ENCODE measurements at places on chromosomes 3 and 15.

DNA sequence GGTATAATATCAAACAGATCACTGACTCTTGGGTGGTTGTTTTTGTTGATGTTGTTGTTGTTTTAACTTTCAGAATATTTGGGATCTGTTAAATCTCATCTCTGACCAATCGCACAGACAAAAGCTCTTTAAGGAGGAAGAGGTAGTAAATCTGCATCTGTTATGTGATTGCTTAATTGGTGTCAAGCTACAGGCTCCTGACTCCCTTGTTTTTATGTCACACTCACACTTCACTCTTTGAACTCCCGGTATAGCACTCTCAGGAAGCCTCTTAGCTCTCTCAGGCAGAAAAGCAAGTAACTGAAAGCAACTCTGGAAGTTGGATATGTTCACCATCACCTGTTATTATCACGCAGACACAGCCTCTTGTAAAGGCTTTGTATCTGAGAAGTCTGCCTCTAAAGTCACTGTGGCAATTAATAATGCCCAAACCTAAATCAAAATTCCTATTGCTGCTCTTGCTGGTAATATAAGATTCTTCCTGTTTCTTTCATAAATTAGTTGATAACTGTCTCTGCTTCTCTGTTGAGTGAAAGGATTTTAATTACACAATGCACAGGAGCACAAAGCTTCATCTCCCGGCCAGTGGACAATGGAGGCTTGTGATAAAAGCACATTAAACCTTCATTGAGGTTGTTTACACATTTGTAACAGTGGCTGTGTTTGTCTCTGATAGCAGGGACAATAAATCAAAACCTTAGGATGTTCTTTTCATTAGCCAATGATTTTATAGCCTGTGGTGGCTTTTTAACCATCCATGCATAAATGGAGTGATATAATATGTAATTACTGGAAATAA lies 576.7 kb downstream of the MFSD1 start:
- no peak for DNase-seq

- no peak for DNase-seq
Observed at GRCh38 chr3:28569357-28569756, 220.7 kb upstream of the AZI2 start.

DNA sequence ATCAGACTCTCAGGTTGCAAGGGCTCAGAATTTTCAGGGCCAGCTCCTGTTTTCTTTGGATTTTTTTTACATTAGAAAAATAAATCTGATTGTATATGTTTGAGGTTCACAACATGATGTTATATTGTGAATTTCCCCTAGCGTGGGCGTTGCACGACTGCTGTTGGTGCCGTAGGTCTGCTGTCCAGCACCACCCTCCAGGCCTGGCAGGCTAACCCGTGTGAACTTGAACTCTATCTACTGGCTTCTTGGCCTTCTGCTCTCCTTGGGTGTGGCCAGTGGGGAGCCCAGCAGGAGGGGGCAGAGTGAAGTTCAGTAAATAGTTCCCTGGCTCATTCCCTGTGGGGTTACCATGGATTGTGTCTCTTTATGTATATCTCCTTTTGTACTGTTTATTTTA lies 80.5 kb upstream of the RORA start:
- DNase-seq: no peak

DNA sequence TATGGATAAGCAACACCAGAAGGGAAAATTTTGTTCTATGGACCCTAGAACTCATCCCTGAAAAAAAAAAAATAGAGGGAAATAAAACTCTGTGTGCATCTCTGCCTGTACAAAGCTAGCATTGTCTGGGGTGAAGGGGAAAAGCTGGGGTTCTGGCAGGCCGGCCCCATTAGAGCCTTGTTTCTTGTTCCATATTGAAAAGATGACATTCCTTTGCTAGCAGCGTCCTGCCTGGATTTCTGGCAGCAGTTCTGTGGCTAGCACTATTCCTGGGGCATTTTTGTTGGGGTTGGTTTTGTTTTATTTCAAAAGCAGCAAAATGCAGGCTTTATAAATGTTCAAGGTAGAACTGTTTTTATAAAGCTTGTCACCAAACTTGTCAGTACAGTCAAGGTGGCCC lies 45.2 kb downstream of the RARB start:
- DNase-seq: no peak

- peak; percentile 72 for DNase-seq
Observed at GRCh38 chr3:196207159-196207832, 3.9 kb downstream of the ZDHHC19 start.

DNA sequence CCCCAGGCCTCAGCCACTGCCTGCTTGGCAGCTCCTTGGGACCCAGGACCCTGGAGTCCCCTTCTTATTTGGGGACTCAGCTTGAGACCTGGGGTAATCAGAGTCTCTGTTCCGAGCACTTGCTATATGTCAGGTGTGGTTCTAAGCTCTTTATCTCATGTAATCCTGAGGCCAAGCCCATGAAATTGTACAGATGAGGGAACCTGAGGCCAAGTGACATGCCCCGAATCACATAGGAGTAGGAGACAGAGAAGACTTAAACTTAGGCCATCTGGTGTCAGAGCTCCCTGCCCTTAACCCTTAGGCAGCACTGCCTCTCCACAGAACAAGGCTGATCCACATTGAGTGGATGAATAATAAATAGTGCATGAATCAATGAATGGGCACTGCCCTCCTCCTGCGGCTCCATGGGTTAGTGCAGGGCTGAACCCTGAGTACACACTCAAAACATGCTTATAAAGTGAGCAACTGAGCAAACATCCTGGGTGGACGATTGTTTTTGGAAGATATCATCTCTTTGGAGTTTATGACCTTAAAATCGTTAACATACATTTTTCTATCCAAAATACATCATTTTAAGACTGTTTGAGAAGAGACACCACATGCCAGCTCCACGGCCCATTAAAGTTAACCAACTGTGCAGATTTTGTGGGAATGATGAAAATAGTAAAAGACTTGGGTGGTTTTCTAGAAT lies 33.2 kb upstream of the IQSEC1 start:
- no peak for DNase-seq

- DNase-seq: no peak
Observed at GRCh38 chr3:157406394-157406793, 30.3 kb upstream of the PTX3 start.

GRCh38 chr15:60964527-60964926 lies 264.6 kb downstream of the RORA start:
- no peak for DNase-seq

DNA sequence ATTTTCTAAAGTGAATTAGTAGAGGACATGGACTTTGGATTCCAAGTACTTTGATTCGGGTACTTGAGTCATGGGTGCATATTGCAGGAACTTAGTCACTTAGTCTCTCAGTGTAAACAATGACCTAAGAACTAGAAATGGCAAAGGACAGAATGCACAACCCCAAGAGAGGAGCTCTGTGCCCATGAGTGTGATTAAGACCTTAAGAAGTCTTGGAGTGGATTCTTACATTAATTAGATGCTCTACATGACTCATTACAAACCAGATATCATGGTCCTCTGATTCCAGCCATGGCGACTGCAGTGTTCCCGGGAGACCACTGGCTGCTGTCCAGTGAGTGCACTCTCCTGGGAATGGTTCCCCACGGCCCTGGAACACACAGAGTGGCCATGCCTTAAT lies 251.5 kb downstream of the GABRG3 start:
- no peak for DNase-seq

- no peak for DNase-seq
Observed at GRCh38 chr15:34362047-34362773, 4.8 kb downstream of the LPCAT4 start.

DNA sequence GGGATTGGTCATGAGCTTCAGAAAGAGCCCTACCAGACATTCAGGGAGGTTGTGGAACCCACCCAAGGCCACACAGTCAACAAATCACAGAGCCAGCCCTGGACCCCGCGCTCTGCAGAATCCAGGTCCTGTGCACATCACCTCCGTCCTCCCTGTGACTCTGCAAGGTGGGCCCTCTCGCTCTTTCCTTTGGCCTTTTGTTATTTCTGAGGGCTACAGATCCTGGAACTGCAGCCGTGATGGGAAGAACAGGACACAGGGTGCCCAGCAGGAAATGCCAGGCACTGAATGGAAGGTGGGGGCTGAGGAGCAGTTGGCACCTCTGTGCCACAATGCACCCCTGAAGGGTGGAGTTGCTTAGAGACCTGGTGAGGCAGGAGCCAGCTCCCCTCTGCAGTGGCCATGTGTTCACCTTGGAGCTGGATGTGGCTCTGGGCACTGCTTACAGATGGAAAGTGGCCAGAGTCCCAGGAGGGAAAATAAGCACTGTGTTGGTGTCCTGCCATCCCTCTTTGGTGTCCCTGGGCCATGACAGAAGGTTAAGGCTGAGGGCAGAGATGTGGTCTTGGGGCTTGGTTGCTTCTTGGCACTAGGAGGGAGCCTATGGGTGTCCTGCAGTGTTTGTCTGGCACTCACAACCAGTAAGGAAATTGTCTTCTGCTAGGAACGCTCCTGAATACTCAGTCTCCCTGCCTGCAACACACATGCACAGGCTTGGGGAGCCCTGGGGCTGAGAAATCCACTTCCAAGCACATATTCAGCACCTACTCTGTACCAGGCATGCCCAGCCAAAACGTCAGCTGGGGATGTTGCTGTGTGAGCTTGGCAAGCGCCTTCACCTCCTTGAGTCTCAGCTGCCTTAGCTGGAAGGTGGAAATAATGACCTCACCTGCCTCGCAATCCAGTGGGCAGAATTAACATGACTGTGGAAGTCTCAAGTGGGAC lies 98.0 kb upstream of the SLC6A6 start:
- no peak for DNase-seq

- DNase-seq: no peak
Observed at GRCh38 chr3:8421267-8421666, 80.4 kb upstream of the LMCD1 start.

- no peak for DNase-seq
Observed at GRCh38 chr15:69826819-69827175, 270.9 kb downstream of the TLE3 start.

DNA sequence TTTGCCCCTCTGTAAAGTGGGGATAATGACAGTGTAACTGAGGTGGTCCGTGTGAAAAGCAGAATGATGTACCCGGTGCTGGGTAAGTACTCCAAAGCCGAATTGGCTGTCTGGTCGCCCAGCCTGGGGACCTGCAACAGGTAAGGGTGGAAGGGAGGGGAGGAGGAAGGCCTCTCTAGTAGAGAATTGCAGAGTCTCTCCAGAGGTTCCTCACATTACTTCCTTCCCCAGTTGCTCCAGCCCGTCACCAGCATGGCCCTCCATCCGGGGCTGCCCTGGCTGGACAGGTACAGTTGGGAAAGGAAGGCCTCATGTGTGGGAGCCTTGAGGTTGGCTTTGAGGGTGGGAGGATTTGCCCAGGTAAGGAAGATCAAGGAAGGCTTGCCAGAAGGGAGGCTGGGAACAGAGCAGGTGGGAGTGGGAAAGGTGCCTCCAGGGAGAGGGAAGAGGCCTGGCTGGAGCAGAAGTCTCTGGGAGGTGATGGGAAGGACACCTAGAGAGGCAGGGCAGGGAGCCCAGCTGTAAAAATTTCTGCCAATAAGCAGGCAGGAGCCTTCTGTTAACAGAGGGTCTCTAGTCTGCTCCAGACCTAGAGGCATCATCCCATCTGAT lies 1.7 kb upstream of the PSTPIP1 start:
- no peak for DNase-seq

DNA sequence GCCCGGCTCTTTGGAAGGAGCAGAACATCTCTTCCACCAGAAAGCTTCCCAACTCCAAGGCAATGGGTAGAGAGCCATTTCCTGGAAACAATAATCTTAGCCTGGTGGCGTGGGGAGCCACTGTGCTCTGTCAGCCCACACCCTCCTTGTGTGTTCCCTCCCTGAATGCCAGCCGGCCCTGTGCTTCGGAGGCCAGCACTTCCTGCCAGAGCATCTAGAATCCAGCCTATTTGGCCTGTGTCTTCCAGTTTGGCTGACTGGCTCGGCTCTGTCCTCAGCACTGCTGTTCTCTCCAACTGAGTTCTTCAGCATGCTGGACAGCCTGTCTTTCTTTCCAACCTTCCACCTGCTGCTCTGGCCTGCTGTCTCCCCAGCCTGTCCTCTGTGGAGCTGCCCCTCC lies 349.3 kb downstream of the MFSD1 start:
- no peak for DNase-seq

DNA sequence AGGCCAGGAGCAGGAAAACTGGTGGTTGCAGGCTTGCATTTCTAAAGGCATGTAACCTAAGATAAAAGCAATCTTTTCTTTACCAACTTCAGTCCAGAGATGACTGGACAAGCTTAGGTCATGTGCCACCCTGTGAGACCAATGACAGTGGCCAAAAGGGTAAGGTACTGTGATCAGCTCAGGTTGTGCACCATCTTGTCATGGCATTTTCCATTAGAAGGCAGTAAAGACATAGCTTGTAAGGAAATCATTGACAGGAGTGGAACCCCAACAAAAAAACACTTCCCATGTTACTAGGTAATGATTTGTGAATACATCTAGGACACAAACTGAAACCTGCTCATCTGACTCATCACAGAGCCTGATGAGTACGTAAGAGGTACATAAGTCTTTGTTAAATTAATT lies 35.2 kb downstream of the SSR3 start:
- DNase-seq: no peak

GRCh38 chr3:63429905-63430304 lies 151.8 kb downstream of the SYNPR start:
- DNase-seq: no peak

- no peak for DNase-seq
Observed at GRCh38 chr3:172201136-172201869, 161.9 kb downstream of the FNDC3B start.

- no peak for DNase-seq
Observed at GRCh38 chr3:130820976-130821375, 72.9 kb upstream of the ATP2C1 start.

GRCh38 chr3:27723001-27723445 lies 900 bp upstream of the EOMES start:
- DNase-seq: no peak

DNA sequence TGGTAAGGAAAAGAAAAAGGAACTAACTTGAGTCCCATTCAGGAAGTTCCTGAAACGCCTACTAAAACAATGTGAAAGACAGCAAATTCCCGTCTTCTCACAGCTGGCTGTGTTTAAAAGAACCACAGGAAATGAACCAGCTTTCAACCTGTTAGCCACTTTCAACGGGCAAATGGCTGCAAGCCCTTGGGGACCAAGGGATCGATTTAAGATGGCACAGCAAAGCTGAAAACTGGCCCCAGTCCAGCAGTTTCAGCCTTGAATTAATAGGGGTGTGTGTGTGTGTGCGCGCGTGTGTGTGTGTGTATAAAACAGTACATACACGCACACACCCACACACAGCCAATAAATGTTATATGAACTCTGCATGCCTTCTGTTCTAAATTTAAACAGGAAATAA lies 168.7 kb upstream of the TMCO5A start:
- no peak for DNase-seq

DNA sequence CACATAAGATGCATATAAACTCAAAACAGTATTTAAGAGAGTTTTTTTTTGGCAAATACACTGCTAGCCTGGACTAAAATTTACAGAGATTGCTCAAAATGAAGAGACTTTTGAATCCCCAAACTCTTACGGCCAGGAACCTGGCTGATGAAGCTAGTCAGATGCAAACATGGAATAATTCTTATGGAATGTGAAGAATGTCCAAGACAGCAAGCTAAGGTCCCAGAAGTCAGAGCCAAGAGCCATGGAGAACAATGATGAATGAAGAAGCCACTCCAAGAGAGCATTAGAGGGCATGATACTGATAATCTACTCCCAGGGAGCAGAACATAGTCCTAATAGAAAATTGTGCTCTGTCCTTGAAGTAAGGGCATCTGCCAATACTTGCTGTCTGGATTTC lies 705.5 kb downstream of the DIPK2A start:
- no peak for DNase-seq

GRCh38 chr3:138412821-138413551 lies 21.4 kb upstream of the ESYT3 start:
- no peak for DNase-seq

- no peak for DNase-seq
Observed at GRCh38 chr3:65019443-65020055, 331.7 kb upstream of the ADAMTS9 start.

Measured in GM13976 (cell line).